ENCODE measurements at places on chromosomes 12 and 14.

GRCh38 chr14:55964091-55964490 lies 154.1 kb upstream of the PELI2 start:
- DNase-seq, result no peak

GRCh38 chr12:108972358-108972757 lies 48.5 kb downstream of the SVOP start:
- no peak for DNase-seq

DNA sequence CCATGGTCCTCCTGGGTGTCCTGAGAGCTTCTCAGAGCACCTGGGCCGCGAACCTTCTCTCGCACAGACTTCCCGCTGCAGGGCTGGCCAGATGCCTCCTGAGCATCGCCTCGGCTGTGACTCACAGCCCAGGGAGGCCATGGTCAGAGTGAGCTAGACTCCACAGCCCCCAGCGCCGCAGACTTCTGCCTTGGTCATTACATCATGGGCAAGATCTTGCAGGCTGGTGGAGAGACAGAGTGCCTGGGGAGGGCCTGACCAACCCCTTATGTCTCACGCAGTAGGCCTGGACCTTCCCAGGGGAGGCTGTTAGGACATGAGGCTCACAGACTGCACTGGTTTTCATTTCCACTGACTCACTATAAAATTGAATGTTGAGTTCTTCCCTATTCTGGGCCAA lies 41.8 kb downstream of the SMOC1 start:
- no peak for DNase-seq

DNA sequence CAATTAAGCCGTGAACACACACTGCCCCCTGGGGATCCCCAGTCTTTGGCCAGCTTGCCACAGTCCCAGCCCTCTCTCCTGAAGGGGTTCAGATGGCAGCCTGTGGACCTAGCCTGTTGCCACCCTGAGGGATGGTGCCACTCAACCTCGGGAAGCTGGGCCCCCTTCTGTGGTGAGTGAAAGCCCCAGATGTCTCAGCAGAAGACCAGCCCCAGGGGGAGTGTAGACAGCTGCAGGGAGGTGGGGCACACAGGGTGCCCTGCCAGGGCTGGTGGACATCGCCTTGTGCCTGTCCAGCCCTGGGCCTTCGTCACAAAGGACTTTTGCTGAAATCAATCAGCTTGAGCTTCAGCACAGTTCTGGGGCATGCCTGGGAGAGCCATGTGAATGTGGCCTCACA lies 32.4 kb downstream of the C14orf132 start:
- no peak for DNase-seq

DNA sequence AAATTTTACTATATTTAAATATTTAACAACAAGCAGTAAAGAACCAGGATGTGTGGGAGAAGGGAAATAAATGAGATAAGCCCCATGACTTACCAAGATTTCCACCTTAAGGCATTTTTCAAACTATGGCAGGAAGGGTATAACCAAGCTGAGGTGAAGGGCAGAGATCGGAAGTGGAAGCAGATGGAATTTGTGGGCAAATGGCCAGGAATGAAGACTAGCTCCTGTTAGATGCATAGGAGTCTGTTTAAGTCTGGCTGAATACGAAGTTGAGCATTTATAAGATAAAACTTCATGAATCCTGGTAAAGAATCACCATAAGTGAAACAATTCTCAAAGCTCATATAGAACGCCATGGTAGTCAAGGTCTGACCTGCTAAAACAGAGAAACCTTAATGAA lies 163.5 kb downstream of the DIO2 start:
- no peak for DNase-seq

GRCh38 chr12:46386877-46387629 lies 14.5 kb upstream of the SLC38A2 start:
- no peak for DNase-seq

GRCh38 chr14:101232340-101233020 lies 328.8 kb upstream of the DIO3 start:
- peak; percentile 38 for DNase-seq

DNA sequence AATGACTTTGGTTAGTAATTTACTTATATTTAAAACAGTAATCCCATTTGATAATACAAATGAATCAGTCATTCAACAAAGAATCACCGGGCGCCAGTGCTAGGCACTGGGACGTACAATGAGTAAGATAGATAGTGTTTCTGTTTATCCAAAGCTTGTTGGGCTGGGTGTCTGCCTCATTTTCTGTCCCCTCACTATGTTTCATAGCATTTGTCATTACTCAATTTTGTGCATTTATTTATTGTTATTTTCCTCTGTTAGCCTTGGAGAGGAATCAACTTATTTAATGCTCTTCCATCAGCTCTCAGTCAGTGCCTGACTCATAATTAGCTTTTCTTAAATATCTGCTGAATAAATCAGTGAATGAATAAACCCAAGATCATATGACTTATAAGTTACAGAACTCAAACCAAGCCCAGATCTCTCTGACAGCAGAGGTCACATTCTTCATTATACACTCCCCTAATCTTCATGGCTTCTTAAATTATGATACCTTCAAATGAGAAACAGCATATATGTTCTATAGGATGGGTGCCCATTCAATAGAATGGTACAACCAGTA lies 86.2 kb downstream of the TSPAN8 start:
- DNase-seq, result no peak

- no peak for DNase-seq
Observed at GRCh38 chr14:52188381-52188780, 79.1 kb upstream of the PTGDR start.

DNA sequence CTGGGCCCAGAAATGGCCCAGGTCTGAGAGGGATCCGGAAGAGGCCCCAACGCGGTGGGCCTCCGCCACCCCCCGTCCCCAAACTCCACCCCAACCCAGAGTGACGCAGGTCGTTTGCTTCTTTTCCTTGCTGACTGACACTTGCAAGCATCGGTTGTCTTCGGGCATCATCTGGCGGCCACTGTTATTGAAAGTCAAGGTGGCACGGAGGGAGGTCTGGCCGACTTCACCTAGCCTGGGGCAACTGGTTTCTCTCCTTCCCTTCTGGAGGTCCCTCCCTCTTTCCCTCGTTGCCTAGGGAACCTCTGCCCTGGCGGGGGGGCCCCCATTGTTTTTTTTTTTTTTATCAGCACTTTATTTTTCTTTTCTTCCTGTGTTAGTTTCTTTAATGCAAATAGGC lies 241.8 kb downstream of the ALG10 start:
- DNase-seq, result no peak

DNA sequence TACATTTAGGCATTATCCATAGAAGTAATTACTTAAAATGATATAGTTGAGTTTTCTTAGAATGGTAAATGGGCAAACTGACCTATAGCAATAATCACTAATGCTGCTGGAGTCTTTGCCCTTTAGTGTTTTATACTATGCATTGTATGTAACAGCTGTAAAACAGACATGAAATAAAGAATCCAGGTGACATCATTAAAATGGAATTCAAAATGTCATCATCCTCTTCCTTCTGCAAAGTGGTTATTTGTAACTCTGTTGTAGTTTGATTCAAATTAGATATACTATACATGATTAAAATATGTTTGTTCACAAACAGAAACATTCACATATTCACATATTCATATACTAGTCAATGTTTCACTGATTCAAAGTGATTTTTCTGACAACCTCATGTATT lies 598.8 kb downstream of the SLC16A7 start:
- DNase-seq, result no peak

- no peak for DNase-seq
Observed at GRCh38 chr12:50505675-50506530, 1.1 kb downstream of the DIP2B start.

DNA sequence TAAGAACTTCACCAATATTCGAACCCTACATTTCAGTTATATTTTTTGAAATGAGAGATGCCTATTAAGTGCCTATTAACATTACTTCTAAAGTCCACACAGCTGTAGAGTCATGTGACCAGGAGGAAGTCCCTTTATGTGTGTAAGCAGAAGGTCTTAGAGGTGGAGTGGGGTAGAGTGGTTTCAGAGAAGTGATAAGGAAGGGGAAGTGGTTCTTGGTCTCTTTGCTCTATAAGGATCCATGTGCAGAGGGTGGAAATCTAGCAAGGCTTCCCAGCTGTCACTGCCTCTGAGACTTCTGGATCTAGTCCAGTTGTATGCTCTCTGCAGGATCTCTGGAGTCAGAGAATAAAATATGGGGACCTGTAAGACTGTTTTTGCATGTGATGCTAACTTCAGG lies 673.9 kb downstream of the FLRT2 start:
- DNase-seq, result no peak

DNA sequence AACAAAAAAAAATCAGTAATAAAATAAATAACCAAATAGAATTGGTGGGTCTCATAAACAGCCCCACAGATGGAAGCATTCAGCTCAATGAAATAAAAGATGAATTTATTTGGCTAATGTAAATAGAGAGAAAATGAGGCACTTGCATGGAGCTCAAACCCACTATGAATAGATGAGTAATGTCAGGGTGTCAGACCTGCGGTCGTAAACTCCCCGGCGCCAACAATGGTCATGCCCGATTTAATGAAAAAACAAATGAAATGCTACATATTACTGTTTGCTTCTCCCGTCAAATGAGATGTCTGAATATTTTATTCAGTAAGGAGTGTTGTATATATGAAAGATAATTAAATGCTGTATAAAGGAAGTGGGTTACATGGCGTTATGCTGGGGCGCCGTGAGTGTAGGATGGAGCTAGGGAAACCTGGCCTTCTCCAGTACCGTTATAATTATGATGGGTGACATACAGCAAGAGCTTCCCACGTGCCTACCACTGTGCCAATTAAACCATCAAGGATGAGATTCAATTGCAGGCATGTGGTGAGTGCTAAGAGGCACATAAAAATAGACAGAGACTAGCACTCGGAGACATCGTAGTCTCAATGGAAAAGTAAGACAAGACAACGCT lies 648.1 kb downstream of the BCL11B start:
- no peak for DNase-seq

DNA sequence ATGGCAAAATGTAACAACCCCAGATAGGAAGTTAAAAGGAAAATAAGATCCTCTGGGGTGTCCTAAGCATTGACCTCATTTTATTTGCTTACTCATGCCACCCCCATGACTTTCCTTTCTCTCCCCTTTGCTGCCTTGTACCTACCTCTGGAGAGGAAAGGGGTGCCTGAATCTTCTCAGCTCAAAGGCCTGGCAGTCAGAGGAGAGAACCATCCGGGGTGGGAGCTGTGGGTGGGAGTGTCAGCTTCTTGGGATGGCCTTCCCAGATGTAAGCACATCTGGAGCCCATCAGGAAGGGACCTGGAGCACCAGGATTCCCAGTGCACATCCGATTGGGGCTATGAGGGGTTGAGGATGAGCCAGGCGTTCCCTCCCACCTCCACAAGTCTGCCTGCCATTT lies 5.2 kb upstream of the ITGA5 start:
- no peak for DNase-seq

DNA sequence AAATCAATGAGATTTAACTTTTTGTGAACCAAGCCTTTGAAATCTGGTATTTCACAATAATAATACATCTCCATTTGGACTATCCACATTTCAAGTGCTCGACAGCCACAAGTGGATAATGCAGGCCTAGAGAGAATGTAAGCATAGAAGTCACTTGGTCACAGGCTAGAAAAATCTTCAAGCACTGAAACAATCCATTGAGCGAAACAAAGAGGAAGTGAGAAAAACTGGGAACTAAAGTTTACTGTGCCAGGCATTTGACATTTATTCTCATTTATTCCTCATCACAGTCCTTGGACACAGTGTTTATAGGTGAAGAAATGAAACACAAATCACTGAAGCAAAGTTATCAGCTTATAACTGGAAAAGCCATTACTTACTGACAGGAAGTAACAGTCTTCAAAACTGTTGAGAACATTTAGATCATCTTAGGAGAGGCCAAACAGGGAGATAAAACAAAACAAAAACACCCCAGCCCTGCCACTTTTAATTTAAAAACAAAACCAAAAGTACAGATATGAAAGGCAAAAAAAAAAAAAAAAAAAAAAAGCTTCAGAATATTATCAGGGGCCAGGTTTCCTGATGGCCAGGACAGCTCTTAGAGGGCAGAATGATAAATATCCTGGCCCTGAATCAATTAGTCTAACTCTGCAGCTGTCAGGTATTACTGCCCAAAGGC lies 29.2 kb downstream of the GNS start:
- DNase-seq, result no peak

DNA sequence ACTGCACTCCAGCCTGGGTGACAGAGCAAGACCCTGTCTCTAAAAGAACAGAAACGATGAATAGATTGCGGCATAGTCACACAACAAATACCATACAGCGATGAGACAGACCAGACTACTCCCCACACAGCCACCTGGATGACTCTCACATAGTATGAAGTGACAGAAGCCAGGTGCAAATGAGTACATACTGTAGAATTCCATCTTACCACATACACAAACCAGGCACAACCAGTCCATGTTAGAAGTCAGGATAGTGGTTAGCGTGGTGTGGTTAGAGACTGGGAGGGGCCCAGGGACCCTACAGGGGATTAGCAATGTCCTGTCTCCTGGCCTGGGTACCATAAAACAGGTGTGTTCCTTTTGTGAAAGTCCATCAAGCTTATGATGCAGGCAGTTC lies 53.8 kb downstream of the FAM222A start:
- no peak for DNase-seq

GRCh38 chr14:34817768-34818167 lies 57.4 kb downstream of the BAZ1A start:
- no peak for DNase-seq

- DNase-seq, result no peak
Observed at GRCh38 chr12:26843311-26843710, 10.3 kb upstream of the ITPR2 start.

GRCh38 chr12:810671-811415 lies 58.5 kb downstream of the WNK1 start:
- no peak for DNase-seq

DNA sequence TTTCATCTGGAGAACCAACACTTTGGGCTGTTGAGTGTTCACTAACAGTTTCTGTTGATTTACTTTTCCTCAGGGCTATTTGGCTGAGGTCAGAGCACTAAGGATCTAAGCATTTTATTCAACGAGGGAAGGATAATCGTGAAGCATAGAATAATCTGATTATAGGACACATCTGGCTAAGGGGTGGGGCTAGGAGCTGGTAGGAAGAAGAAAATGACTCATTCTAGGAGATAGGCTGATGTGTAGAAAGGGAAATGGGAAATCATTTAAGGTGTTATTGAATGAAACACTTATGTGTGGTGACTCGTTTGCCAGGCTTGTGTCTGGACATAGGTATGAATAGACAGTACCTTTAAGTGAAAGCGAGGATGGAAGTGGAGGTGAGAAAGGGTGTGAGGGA lies 167.2 kb downstream of the ETNK1 start:
- DNase-seq, result no peak

DNA sequence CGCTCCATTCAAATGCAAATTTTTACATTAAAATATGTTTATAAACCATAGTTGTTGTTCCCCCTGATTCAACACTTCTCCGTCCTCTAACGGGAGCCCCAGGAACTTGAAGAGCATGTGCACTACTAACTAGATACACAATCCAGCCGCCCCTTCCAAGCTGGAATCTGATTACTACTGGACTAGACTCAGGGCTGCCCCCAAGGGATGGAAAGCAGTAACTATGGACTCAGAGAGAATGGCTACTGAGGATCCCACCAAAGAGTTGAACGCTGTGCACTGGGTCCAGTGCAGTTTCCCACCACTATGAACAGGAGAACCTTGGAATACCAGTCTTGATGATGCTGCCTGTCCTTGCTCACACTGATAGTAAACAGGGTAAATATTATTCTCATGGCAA lies 48.6 kb upstream of the PCNX1 start:
- no peak for DNase-seq

GRCh38 chr12:97560350-97560749 lies 97.7 kb downstream of the RMST start:
- DNase-seq, result no peak
